ENCODE measurements at places on chromosomes 2 and 18.
A peak's percentile ranks its signal among the peaks of the same experiment; 100 is the strongest.

GRCh38 chr2:148817210-148817708, 57.8 kb upstream of the KIF5C start:
- no peak for DNase-seq

DNA sequence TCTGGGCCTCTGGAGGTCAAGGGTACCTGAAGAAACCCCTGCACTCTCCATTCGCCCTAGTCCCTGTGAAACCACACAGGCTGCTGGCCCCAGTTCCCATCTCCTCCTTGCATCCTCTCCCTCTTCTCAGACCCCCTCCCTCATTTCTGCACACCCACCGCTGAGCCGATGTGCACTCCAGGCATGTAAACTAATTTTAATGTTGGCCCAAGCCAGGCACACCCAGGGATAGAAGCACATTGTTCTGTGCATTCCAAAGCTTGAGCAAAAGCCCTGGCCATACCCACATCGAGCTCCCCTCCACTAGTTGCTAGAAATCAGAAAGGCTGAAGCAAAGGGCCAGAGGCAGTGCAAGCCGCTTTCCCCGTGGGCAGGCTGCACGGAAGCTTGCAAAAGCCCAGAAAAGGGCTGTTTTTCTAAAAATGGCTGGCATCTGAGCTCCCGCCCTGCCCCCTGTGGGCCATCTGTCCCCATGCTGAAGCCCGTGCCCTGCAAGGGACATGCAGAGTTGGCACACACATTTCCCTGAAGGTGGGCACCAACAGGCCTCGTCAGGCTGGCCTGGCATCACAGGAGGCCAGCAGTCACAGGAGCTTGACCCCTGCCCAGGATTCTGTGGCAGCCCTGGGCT, 181.6 kb downstream of the SMAD7 start:
- DNase-seq = peak; percentile 30

DNA sequence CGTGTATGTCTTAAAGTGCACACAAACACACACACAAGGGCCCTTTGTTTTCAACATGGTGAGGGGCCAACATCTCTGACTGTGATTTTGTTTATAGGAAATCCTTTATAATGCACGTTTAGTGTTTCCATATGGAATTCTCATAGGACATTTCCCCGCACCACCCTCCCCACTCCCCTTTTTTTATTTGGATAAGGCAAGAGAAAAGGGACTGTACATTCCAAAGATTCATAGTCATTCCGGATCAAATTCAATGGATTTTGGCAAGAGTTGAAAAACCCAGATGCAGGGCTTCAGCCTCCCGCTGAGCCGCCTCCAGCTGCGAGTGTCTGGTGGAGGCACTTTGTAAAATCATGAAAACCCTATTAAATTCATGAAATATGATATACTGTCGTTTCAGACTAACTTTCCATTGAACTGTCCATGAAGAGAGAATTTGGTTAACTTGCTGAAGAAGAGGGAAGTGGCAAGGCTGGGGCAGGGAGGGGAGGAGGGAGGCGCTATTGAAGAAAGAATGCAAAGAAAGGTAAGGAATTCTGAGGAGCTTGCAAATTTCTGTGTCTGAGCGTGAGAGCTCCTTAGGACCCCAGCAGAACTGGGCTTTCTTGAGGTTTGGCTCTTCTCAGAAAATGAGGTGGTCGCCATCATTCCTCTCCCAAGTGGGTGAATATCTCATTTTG, 25.8 kb upstream of the SLC14A2 start:
- peak; percentile 65 for DNase-seq

DNA sequence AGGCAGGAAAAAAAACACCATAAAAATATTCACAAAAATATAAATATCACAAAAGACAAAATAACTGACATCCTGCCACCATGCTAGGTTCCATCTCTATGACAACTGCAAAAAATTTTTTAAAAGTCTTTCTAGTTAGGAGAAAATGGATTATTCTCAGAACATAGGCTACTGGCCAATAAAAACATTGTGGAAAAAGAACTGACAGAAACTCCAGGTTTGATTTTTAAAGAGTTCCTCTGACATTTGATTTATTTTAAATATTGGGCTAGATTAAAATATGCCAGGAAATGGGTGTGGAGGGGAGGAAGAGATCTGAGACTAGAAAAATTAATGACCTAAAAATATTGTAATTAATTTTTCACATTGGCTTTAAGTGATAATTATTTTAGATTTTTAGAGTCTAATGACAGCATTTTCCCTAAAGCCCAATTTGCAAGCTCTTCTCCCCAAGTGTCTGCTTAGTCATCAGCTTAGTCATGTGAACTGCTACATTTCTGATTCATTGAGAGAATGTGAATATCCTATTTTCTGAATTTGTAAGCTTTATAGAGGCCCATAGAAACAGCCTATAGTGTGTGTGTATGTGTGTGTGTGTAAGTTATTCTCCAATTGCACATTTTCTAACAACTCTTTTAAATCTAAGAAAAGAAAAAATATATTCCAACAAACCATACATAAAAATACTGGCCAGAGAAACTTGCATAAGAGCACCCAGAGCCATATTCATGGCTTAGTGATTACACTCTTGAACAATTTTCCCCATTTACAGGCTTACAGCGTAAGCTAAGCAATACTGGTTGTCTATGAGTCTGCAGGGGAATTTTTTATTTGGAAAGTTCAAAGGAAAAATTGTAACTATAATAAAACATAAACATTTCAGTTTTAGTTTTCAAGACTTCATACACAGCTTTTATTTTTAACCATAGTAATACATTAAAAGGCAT, 48.4 kb downstream of the TMEFF2 start:
- no peak for DNase-seq

DNA sequence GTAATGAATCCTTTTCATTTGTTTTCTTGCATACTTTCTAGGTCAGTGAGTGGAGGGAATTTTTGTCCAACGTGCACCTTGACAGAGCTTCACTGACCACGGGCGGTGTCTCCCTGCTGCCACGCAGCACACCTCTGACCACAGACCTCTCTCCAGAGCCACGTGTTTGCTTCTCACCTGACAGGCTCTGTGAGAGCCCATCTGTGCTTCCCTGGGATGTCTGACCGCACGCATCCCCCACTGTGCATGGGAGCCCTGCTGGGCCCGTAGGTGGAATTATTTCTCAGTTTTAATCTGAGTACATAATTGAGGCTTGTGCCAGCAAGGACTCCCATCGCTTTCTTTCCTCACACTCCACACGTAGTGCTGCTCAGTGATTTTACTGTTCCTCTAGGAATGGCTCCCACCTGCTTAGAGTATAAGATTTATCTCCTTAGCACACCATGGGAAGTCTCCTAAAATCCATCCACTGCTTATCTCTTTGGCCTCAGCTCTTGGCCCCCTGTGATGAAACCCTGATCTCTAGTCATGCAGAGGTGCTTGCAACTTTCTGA, 482.6 kb downstream of the TSN start:
- DNase-seq = no peak

DNA sequence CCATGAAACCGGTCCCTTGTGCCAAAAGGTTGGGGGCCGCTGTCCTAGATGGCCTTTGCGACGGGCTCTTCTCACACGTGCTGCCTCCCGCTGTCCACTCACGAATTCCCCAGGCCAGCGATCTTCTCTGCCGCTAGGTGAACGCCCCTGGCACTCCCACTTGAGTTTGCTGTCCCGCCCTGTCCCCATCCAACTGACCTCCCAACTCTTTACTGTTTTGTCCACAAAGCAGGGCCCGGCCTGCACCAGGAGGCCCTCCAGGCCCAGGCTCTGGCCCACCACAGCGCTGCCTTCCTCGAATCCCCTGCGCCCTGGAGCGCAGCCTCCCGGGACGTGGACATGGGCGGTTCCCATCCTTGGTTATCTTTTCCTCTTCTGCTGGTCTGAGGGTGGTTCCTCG, 69.7 kb upstream of the PXDN start:
- DNase-seq = no peak

DNA sequence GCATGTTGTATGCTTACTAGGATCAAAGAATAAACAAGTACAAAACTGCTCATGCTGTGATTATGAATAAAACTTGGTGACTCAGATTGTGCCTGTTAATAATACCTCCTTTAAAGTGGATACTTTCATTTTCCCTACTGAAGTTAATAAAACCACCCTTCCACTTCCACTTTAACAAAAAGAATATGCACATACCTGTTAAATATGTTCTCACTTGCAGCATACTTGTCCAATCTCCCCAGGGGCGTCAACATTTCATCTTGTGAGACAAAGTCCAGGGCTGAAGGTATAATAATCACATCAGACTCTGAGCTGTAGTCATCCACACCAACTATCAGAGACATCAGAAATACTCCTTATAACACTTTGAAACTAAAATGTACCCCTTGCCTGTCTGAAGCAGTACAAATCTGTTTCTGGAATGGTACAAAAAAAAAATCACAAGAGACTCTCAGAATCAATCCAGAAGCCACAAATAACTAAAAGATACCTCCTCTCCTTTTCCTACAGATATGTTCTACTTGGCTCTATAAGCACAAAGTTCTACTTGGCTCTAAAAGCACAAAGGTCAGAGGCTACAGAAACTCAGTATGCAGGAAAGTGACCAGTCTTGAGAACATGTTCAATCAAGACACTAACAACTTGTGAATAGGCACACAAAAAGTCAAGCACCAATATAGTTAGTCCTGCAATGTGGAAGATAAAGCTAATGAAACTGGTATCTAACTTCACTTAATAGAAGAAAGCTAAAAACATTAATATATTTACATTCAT, 19.3 kb downstream of the PPP4R1 start:
- no peak for DNase-seq

GRCh38 chr2:141029428-141030078, 1101.3 kb downstream of the LRP1B start:
- no peak for DNase-seq

DNA sequence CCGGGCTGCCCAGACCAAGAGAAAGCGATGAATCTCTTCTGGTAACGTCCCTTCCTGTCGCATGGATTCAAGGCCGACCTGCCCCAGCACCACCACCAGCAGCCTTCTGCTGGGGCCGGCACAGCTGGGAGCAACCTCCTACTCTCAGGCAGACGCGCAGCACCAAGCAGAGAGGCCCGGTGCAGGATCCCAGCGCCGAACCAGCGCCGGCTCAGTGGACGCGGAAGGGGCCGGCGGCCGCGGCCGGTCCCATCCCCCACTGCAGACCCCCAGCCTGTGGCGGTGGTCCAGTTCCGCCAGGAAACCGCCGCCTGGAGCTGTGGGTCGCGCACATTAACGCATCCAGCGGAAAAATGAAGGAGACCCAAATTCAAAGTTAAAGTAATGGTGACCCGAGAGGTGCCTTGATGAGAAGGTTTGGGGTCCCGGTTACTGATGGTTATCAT, 525 bp upstream of the MAL start:
- DNase-seq = no peak

- no peak for DNase-seq
These were observed 43.7 kb upstream of the NAT8 start for GRCh38 chr2:73685764-73686438.

GRCh38 chr2:71460595-71461303, 7.4 kb downstream of the DYSF start:
- peak; percentile 46 for DNase-seq

- no peak for DNase-seq
These were observed 103.5 kb upstream of the ASB18 start for GRCh38 chr2:236367506-236368289.

DNA sequence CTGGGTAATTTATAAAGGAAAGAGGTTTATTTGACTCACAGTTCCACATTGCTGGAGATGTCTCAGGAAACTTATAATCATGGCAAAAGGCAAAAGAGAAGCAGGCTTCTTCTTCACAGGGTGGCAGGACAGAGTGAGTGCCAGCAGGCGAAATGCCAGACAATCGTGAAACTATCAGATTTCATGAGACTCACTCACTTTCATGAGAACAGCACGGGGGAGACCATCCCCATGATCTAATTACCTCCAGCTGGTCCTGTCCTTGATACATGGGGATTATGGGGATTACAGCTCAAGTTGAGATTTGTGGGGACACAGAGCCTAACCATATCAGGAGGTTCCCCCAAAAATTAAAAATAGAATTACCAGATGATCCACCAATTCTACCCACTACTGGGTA, 675.5 kb upstream of the SLC8A1 start:
- DNase-seq = no peak

DNA sequence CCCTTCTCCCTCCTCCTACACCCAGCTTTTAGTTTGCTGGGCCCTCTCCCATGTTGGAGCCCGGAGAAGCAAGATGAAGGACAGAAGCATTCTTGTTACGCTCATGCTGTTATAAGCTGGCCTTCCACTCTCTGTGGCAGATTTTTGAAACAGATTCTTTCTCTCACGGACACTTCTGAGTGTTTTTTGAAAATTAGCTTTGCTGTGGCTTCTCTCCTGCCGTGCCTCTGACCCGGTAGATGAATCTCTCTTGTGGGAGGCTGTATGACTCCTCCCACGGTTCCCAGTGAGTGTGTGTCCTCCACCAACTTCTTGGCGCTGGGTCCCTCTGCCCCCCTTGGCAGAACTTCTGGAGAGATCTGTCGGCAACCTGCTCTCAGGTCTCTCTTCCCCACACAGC, 269.3 kb upstream of the MYT1L start:
- DNase-seq = no peak

- DNase-seq = no peak
These were observed 9.2 kb downstream of the RNMT start for GRCh38 chr18:13735681-13736080.

DNA sequence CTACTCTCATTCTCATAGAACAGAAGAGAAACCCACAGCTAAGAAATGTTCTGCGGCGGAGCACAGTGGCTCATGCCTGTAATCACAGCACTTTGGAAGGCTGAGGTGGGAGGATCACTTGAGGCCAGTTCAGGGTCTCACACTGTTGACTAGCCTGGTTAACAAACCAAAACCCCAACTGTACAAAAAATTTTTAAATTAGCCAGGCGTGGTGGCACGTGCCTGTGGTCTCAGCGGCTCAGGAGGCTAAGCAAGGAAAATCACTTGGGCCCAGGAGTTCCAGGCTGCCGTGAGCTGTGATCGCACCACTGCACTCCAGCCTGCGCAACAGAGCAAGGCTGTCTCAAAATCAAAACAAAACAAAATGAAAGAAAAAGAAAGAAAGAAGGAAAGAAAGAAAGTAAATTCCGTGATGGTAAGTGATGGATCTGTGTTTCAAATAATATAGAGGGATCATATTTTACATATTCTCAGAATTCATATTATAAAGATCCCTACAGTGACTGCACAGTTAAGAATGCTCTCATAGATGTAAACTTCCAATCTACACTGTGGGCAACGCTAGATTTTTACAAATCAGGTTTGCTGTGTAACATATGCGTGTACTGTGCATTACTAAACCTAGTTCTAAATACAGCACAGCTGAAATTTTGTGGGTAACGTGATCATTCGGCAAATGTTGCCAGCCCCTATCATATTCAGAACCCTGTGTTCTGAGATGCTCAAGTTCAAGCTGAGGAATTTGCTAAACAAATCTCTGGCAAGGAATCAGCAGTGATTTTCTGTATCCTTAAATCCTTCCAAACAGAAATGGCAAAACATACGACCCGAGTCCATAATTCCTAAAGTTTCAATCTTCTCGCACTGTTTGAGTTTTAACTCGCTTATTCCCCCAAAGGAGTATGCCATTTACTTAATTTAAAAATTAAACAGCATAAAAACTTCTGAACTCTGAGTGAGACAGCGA, 1.2 kb upstream of the RAB12 start:
- no peak for DNase-seq

- DNase-seq = no peak
These were observed 62.9 kb downstream of the AFTPH start for GRCh38 chr2:64586883-64587481.

Data from left ventricle myocardium superior (tissue), 1 donor.